ENCODE measurements at places on chromosomes 2 and 18.

GRCh38 chr2:46269544-46270273 lies 27.5 kb upstream of the EPAS1 start:
- DNase-seq = no peak

DNA sequence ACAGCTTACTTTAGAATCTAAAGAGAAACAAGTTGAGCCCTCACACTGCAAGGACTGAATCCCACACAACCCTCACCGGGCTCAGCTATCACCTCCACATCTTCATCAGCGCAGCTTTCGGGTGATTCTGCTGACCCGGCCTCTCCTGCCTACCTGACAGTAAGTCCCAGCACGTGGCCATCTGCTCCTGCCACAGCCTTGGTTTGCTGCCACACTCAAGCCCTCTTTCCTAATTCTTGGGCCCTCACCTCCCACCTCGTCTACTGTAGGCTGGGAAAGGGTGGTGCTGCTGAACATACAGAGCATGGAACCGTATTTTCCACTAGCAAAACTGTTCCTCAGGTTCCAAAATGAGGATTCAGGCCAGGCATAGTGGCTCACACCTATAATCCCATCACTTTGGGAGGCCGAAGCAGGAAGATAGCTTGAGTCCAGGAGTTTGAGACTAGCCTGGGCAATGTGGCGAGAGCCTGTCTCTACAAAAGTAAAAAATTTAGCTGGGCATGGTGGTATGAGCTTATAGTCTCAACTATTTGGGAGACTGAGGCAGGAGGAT lies 55.3 kb upstream of the HAAO start:
- DNase-seq = no peak

DNA sequence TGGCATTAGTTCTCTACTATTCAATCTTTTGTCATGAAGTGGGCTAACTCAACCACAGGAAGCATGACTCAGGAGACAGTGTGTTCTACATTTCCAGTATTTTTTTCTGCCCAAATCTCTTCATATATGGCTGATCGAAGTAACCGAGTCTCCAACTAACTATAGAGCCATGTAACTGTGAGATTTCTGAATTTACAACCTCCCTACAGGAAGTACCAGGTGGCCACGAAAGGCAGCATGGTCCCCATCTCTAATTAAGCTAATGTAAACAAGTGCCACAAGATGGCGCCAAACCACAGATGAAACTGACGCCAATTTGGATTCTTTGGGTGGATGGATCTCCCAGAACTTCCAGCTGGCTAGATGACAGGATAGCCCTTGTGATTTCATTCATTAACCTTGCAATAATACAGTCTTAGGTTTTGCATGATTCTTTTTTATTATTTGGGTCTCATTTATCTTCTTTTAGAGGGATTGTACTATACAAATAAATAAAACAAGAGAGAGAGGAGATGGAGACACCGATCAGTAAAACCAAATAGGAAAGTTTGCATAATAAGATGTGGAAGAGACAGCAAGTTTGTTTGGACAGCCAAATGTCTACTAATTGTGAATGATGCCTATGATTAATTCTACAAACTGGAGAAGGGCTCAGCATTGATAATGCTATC lies 18.3 kb upstream of the ARHGAP15 start:
- peak; percentile 57 for DNase-seq

GRCh38 chr2:145724311-145724898 lies 1204.5 kb upstream of the ZEB2 start:
- no peak for DNase-seq

DNA sequence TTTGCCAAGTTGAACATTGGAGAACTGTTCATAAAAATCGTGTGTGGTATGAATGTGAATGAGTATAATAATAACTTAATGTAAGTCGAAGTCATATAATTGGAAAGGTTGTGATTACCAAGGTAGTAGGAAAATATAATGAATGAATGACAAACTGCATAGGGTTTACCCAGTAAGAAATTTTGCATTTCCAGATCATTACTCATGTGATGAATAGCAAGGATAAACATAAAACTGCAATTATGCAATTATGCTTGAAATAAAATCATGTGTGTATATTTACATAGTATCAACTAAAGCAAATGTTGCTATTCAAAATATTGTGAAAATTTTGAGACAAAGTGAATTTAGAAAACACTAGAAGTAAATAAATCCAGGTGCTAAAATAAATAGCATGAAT lies 1108.7 kb upstream of the TMEFF2 start:
- DNase-seq = no peak

- no peak for DNase-seq
These were observed 341.9 kb upstream of the SALL3 start for GRCh38 chr18:78637442-78638402.

- DNase-seq = no peak
These were observed 234.0 kb downstream of the BCL2 start for GRCh38 chr18:63085611-63086010.

GRCh38 chr18:78271790-78272189 lies 707.8 kb upstream of the SALL3 start:
- no peak for DNase-seq

DNA sequence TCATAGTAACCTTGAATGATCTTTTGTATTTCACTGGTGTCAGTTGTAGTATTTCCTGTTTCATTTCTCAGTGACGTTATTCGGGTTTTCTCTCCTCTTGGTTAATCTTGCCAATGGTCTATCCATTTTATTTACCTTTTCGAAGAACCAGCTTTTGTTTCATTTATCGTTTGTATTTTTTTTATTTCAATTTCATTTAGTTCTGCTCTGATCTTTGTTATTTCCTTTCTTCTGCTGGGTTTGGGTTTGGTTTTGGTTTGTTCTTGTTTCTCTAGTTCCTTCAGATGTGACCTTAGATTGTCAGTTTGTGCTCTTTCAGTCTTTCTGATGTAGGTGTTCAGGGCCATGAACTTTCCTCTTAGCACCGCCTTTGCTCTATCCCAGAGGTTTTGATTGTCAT lies 36.7 kb downstream of the SP140 start:
- no peak for DNase-seq

DNA sequence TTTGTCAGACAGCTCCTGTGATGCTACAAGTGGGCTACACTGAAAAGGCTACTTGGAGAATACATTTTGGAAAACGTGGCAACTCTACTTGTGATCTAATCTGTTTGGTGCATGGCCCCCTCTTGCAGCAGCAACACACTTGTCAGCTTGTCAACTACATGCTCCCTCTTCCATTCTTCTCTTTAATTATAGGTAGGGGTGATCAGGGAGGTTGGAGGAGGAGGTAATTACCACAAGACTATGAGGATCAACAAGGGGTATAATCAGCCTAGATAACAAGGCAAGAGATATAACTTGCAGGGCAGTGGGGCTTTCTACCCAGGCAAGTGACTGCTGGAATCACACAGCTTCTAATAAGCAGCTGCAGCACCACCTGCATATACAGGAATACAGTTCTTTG lies 104.9 kb downstream of the ACVR1 start:
- no peak for DNase-seq

DNA sequence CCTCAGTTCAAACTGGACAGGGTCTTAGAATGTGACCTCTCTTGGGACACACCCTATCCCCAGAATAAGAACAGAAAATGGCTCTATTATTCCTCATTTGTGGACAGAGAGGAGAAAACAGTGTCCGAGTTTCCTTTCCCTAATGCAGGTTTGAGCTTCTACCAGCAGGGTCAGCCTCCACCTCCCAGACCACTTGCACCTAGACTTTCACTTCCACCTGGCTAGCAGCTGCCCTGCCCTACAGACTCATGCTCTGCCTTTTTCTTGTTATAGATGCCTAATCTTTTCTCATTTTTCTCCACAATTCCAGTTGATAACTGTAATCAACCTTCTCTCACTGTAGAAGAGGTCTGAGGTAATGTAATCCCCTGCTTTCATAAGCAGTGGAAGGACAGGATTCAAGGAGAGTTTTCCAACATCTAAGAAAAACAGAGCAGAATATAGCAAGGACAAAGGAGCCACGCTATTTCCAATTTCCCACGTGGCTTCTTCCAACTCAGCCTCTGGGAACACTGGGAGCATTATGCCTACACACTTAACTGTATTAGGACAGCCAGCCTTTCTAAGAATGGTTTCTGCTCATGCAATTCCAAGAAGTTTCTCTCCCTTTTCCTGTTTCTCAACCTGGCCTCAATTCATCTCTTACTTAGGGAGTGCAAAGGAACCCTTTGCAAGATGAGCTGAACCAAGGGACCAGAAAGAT lies 239.8 kb downstream of the BCL11A start:
- no peak for DNase-seq

DNA sequence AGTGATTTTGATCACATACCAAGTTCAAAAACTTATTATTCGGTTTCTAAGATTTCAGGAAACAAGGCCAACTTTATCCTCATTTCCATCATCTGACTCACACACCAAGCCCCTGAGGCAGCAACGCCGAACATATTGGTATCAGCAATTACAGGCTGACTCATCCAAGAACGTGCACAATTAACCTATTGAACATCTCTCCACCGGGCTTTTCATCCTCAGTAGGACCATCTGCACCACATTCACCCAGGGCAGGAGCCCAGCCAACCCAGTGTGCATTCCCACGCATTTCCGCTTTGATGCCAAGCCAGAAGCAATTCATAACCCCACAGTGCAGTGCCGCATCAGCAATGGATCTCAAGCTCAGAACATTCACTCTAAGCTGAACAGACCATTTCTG lies 52.9 kb downstream of the SCG2 start:
- DNase-seq = peak; percentile 10

- DNase-seq = no peak
These were observed 156.6 kb downstream of the TANC1 start for GRCh38 chr2:159124931-159125467.

DNA sequence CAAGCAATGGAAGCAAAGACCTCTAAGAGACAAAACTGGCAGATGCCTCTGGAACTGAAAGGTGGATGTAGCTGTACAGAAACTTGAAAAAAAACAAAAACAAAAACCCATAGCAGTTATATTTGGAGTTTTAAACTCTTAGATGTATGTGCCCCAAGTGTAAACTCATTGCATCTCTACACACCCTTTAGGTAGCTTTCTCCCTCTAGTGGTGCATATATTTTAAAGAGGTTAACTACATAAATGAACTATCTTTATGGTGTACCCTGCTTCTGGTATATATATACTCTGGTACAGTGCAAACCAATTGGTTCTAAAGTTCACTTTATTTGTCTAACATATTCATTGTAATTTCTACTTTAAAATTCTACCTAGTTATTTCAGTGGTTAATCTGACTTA lies 518.2 kb downstream of the NRXN1 start:
- no peak for DNase-seq

DNA sequence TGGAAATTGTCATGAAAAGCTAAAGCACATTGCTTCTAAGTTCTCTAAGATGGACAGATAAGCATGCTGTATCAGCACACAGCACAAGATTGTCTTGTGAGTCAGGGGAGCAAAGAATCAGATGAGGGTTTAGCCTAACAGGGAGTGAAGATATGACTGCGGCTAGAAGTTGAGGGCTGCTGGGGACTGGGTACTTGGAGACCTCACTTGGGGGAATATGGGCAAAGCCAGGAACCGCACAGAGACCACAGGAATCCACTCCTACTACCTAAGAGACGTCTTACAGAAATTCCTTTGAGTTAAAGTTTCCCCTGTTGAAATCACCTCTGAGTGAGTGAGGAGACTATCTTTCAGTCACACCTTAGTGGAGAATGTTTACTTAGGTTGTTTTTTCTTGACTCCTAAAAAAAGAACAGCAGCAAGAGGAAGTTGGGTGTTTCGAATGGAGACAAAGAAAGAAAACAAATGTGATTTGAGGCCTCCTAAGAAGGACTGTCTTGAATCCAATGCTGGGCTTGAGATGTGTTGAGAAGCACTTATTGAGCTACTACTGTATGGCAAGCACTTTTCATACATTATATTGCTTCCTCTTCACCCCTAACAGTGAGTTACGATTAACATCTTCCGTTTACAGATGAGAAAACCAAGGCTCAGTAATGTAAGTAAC lies 100.7 kb downstream of the ANKRD44 start:
- no peak for DNase-seq

DNA sequence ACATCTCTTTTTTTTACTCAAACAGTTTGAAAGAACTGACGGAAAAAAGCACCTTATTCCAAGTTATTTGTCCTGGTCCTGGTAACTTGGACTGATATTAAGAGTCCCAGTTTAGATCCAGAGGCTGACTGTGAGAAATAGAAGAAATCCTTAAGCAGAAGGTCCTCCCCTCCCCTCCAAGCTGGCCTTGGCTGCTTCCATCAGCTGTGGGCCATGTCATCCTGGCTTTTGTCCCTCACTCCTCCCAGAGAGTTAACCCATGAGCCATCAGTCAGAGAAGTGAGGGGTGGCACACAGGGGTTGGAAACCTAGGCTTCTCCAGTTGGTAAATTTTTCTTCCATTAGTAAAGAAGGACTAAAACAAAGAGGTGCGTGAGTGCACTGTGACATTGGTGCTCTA lies 9.7 kb upstream of the NAPG start:
- no peak for DNase-seq

- peak; percentile 36 for DNase-seq
These were observed 243.6 kb downstream of the NEDD4L start for GRCh38 chr18:58287353-58288274.

- peak; percentile 43 for DNase-seq
These were observed 786 bp downstream of the TAF1B start for GRCh38 chr2:9844036-9844483.

- DNase-seq = peak; percentile 64
These were observed 1.2 kb upstream of the TANC1 start for GRCh38 chr2:158967114-158967730.

GRCh38 chr2:28608500-28609424 lies 112.9 kb downstream of the PLB1 start:
- no peak for DNase-seq

GRCh38 chr18:2395427-2396161 lies 175.7 kb downstream of the METTL4 start:
- DNase-seq = no peak

DNA sequence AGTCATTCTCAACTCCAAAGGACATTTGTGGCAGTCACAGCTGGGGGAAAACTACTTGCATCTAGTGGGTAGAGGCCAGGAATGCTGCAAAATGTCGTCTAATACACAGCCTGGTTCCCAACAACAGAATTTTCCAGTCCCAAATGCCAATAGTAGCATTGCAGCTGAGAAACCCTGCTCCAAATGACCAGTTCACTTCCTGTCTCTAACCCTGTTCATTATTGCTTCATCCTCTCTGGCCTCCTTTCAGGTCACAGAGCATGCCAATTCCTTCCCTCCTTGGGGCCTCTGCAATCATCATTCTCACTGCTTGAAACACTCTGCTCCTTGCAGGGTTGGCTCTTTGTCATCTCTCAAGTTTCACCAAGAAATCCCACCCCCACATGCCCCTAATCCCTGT lies 139.1 kb downstream of the IRS1 start:
- DNase-seq = no peak

DNA sequence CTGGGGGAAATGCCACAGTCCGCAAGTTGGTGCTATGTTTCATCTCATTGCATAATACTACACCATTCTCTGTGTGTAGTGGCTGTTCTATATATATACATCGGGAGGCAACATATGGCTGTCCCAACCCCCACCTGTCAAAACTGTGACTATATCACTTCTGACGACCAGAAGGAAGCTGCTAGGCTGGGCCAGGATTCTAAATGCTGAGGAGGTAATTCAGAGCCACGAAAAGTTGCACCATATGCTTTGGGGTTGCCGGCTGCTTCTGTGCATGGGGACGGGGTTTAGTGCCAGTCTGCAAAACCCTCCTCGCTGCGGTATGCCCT lies 117.3 kb downstream of the MSH2 start:
- DNase-seq = no peak

All from SJCRH30 (cell line).